Fibroblast of lung (primary cell): ENCODE measurements at places on chromosomes 2 and 18.
A peak's percentile ranks its signal among the peaks of the same experiment; 100 is the strongest.

DNA sequence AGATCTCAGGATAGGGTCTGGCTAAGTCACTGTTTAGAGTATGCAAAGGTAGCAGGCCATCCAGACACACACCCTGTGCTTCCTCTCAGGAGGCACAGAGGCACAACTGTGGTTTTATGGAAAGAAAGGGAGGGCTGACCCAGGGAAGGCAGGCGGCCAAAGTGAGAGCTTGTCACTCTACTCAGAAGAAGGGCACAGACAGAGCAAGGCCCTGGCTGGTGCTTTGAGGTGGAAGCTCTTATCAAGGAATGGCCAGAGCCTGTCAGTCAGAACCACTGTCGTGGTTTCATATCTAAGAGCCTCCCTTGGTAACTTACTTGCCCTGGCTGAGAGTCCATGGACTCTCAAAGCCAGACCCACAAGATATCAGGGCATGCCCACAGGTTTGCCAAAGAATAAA lies 40.7 kb downstream of the SLC9A2 start:
- DNase-seq, result no peak

GRCh38 chr2:64751286-64752260 lies 97.9 kb upstream of the SERTAD2 start:
- DNase-seq, result peak; percentile 61

- peak; percentile 92 for DNase-seq
These were observed 61.4 kb downstream of the LHCGR start for GRCh38 chr2:48694149-48694548.

- DNase-seq, result no peak
These were observed 14.0 kb downstream of the PKDCC start for GRCh38 chr2:42061839-42062238.

- DNase-seq, result peak; percentile 88
These were observed 12.9 kb upstream of the TFPI start for GRCh38 chr2:187567126-187567525.

DNA sequence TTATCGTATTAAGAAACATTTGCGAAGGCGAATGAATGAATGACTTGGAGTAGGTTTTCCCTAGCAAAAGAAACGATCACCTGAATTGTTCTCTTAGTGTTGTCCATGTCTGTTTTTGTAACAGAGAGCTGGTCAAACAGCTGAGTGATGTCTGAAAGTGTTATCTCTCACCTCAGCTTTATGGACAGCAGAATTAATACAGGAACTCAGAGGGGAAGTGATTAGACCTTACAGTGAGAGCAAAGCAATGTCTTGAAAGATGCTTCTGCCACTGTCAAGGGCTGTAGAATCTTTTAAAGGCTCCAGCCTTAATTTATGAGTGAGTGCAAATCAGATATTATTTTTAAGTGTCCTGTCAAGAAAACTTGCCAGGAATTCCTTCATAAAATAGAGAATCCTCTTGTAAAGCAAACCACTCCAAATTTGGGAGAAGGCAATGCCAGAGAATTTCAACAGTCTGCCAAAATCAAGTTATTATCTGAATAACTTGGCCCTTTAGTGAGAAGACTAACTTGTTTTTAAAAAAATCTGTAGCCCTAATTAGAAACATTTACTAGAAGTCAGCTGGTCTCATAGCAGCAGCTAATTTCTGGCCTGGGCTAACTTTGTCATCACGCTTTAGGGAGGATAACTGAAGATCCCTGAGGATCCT lies 60.7 kb downstream of the CDC42EP3 start:
- peak; percentile 57 for DNase-seq

- DNase-seq, result peak; percentile 67
These were observed 52.2 kb upstream of the KCNH7 start for GRCh38 chr2:162890690-162891311.

DNA sequence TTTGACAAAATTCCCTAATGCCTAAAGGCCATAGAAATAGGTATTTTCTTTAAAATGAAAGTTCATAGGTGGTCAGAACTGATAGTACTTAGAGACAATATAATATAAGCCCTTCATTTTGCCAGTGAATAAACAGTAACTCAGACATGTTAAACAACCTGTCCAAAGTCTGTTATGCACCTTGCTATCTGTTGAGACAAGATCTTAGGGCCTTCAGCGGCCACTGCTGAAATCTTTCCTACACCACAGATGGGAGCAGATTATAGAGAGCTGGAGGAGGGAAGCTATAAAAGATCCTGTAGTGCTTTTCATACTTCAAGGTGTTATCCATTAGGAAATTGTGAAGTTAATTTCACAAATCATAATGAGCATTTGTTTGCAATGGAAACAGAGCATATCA lies 13.8 kb downstream of the CERKL start:
- DNase-seq, result no peak

DNA sequence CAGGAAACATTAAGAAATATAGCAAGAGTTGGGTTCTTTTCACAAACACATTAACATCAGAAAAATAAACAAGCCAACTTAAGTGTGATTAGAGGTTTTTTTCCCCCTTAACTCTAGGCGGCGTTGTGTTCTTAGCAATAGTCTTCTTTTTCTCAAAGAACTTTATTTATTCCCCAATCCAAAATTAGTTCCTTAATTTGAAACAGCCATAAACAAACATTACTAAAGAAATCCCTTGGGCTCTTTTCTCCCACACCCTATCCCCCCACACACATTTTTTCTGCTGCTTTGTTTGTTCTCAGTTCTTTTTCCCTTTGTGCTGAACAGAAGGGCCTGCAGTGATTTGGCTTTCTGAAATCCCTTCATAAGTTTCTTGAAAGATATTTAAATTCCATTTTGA lies 13.2 kb upstream of the MYO1B start:
- DNase-seq, result peak; percentile 35

DNA sequence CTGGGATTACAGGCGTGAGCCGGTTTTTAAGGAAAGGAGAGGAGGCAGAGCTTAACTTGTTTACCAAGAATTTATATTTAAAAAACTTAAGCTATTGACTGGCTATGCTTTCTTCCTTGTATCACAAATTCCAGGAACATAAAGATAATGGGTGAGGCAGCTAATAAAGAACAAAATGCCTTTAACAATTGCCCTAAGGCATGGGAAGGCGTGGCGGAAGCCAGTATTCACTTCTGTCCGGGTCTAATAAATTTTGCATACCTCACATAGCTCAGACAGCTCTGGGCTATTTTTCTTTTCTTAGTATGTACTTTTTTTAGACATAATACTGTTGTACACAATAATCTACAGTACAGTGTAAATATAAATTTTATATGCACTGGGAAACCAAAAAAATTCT lies 1.0 kb upstream of the LDAH start:
- no peak for DNase-seq

GRCh38 chr2:168530982-168531622 lies 75.0 kb downstream of the CERS6 start:
- peak; percentile 32 for DNase-seq

DNA sequence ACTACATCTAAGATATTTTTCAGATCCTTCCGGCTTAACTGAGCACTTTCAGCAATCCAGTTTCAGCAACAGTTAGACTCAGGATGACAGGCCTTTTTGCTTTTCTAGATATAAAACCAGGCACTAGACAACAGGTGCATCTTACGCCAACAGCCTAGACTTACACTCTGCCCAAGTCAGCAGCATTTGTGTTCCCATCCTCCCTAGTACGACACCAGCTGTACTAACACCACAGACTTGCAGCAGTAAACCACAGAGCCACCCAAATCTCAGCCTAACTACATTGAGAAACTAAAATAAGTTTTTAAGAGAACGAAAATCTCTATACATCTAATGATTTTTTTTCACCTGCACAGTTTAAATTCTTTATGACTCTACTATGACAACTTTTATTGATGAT lies 89.9 kb upstream of the DNMT3A start:
- no peak for DNase-seq

- DNase-seq, result peak; percentile 46
These were observed 361.2 kb downstream of the RND3 start for GRCh38 chr2:150126143-150126740.

DNA sequence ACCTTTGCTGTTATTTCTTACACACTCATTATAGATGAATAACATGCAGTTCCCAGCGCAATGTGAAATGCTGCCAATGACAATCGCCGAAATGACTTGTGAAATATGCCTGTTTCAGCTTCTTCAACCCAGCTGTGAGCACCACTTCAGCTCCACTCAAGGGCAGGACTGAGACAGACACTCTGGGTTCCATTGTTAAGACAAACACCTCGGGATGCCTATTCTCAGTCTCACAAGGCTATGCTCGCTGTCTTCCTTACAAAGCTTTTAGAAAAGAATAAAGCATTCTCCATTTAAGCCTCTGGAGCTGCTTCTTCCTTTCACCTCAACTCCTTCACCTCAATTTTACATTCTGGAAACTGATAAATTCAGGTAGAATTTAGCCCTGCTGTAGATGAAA lies 4.2 kb downstream of the CBLN2 start:
- DNase-seq, result no peak

DNA sequence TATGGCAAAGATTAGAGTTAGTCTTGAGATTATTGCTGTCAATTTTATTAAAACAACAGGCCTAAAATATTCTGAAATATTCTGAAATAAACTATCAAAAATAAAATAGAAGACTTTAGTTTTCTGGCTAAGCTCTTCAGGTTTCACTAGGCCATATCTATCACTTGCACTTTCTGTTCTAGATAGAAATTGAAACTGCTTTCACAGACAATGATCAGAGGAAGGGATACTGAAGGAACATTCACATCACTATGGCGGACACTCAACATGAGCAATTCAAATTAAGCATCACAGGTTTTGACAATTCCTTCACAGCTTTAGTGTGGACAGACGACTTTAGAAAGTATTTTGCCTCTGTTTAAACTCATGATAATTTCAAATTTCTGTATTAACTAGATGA lies 586.4 kb upstream of the REG3G start:
- no peak for DNase-seq

- DNase-seq, result no peak
These were observed 89.7 kb downstream of the ICOS start for GRCh38 chr2:204026294-204026693.

DNA sequence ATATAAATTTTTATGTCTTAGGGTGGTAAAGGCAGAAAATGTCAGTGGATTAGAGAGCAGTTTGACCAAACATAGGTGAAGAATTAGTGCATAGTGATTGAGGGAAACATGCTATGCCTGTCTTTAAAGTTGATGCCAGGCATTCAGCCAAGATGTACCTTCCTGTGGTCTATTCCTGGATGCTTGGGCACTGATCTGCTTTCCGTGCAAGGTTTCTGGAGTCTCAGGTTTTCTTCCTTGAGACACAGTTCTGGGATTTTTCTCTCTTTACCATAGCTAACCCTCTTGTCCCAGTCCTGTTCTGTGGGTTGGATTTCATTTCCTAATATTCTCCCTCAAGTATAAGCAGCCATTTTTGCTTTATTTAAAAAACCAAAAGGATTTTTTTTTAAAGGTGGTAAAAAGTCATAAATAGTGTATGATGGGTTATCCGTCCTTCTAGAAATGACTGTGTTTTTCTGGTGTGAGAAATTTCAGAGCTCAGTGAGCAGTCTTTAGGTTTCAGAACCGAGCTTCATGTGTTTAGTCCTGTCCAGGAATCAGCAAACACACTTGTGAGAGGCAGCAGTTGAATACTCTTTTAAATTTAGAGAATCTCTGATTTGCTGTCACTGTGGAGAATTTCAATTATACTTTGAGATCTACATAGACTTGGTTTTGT lies 43.0 kb upstream of the CYBRD1 start:
- DNase-seq, result peak; percentile 57

GRCh38 chr2:236951830-236952475 lies 133.7 kb upstream of the COPS8 start:
- no peak for DNase-seq

DNA sequence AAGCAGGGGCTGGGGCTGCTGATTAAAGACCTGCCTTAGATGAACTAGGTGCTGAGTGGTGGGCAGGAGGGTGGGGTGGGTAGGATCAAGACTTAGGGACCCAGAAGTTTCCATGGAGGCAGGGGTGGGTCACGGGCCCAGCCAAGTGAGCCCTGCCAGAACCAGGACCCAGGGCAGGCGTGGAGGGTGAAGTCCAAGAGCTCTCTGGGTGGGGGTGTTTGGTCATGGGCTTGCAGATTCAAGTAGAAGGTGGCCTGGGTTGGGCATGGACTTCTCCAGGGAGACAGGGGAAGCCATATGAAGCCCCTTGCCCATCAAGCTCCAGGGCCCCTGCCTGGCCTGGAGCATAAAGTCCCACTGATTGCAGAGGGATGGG lies 168.8 kb downstream of the SMAD7 start:
- no peak for DNase-seq

GRCh38 chr2:30713698-30714097 lies 93.5 kb downstream of the CAPN13 start:
- no peak for DNase-seq

DNA sequence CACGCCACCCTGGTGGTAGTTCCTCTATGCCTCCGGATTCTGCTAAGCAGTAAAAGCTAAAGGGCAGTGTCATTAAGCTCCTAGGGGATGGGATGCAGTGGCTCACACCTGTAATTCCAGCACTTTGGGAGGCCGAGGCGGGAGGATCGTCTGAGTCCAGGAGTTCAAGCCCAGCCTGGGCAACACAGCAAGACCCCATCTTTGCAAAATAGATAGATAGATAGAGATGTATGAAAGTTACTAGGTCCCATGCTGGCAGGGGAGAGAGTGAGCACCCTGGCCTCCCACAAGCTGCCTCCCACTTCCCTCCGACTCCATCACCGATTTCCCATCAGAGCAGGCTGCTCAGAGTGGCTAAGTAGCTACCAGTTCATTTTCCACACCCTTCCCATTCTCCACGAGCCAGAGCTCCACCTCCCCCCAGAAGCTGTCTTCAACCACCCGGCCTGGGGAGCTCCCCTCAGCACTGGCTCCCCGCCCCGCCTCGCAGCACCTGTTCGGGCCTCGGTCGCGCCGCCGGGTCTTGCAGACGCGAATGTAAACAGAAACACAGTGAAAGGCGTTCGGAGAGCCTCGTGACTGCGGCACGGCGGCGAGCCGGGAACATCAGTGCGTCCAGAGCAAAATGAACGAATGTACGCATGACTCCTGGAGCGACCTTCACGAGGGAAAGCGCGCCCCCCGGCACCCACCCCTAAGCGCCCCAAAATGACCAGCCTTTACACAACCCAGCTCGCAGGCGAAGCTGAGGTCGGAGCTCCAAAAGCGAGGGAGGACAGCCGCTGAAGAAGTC lies 598 bp upstream of the CEP68 start:
- no peak for DNase-seq

GRCh38 chr2:3311601-3312000 lies 66.0 kb downstream of the EIPR1 start:
- no peak for DNase-seq

GRCh38 chr2:165576409-165577154 lies 107.1 kb downstream of the CSRNP3 start:
- no peak for DNase-seq

DNA sequence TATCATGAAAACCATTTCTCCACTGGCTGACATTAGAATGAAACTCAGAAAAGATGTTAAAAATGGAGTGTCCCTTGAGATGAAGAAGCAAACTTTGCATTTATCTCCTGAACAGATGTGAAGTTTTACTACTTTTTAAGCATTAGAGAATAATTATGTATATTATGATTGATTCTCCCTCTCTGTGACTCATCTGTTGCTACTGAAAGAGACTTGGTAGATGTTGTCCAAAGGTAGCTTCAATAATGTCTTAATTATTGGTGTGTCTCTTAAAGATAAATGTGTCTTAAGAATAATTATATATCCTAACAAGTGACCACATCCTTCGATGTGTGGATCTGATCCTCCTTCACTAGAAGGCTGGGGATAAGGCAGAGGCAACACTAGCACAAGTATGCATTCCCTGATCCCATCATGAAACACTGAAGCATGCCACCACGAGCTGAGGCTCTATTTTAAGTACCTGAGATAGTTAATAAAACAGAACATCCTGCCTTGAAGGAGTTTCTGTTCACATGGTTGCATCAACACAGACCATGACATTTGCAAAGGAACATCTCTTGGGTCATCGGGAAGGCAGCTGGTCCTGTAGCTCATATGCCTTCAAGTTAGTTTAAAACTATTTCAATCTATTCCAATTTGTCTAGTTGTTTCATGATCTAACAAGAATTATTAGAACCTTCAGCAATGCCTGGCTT lies 15.5 kb downstream of the RND3 start:
- DNase-seq, result no peak
